ENCODE measurements at places on chromosomes 13 and 19.

- no peak for DNase-seq
Measured at GRCh38 chr19:41089959-41090358, 1.7 kb downstream of the CYP2A13 start.

DNA sequence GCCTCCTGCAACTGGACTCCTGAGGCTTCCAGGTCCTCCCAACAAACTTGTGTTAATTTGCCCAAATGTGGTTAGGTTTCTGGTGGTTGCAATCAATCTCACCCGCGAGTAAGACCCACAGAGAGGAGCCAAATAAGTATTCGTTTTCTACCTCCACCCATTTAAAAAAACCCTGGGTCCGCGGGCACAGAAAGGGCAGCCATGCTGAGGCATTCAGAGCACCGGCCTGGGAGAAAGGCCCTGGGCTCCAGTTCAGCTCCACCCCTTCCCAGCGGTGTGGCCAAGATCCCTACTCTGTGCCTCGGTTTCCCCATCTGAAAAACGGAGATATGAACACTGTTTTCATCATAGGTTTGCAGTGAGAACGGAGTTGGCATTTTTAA is 56.9 kb downstream of the PEPD start:
- DNase-seq, result no peak

GRCh38 chr19:43574424-43575155 is 737 bp downstream of the XRCC1 start:
- no peak for DNase-seq

DNA sequence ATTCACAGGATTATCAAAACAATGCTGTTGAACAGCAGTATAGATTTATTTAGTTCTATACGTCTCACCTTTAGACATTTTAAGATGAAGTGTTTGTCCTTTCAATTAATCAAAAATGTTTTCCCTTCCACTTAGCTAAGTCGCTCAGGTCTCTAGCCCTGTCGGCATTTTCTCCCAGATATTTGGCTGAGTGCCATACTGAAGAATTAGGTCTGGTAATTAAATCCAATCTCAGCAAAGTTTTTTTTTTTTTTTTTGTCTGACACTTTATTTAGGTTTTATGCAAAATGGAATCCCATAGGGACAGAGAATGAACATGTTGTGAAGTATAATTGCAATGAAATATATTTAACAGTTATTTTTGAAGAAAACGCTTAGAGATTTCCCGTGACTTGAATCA is 44.1 kb downstream of the RFC3 start:
- no peak for DNase-seq

DNA sequence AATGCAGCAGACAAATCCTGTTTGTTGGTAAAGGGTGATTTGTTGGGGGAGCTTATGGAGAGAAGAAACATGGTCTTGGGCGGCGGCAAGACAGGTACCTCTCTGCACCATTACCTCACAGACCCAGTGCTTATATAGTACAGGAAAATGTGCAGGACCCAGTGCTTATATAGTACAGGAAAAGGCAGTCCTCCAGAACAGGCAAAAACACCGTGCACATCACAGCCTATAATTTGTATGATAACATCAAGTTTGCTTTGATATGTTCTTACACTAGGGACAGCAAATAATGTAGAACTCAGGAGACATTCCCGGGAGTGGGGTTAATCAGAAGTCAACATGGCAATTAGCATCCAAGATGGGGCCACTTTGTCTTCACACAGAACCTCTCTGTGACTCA is 20.9 kb downstream of the VAV1 start:
- no peak for DNase-seq

- no peak for DNase-seq
Measured at GRCh38 chr19:782878-783668, 14.2 kb upstream of the PTBP1 start.

DNA sequence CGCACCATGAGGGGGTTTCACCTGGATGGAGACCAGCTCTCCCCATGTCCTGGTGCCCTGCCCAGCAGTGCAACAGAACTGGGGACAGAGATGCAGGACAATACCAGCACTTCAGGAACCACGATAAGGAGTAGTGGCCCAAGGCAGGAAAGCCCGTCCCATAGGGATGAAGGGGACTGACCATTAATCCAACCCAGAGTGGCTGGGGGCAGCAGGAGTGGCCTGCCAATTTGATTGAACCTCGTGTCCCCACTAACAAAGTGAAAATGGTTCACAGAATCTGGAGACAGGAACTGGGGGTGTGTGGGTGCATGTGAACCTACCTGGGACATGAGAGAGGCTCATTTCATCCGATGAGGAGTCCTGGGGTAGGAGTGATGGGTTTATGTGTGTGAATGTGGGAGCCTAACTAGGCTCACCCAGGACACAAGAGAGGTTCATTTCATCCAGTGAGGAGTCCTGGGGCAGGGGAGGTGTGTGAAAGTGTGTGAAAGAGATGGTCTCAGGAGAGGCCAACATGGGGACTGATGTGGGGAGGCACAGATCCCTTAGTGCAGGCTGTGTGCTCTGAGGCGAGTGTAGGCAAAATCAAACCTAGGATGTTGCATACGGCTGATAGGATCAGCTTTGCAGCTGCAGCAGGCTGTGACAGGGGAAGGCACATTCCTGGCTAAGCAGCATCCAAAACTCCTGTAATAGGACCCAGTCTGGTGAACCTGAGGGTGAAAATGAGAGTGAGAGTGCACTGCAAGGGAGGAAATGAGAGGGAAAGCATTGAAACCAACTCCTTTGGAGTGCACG is 98.2 kb downstream of the ZNF429 start:
- DNase-seq, result no peak

DNA sequence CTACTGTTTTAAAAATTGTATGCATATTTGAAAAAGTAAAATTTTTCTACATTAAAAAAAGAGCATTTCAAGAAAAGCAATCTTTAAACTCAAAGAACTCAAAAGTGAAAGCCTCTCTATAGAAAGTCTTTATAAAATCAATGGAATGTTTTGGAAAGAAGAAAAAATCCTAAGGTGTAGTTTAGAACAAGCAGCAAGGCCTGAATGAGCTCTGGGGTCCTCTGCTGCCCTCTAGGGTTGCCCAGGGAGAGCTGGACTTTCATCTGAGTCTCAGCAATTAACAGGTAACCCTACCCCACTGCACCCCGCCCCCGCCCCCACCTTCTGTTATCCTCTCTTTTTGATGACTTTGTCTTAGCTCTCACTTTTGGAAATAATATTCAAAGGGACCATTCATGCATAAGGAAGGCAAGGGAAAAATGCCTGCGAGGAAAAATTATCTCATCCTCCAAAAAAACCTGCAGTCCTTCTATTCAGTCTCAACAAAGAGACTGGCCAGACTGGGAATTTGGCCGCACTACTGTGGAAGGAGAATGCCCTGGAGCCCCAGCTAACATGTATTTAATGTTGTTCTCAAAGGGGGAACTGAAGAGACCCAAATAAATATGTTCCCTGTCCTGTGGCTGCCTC is 24.1 kb downstream of the SLC25A30 start:
- peak; percentile 23 for DNase-seq

GRCh38 chr13:106129993-106130392 is 405.5 kb downstream of the EFNB2 start:
- DNase-seq, result no peak

GRCh38 chr19:9875796-9876195 is 40.7 kb downstream of the PIN1 start:
- DNase-seq, result no peak

DNA sequence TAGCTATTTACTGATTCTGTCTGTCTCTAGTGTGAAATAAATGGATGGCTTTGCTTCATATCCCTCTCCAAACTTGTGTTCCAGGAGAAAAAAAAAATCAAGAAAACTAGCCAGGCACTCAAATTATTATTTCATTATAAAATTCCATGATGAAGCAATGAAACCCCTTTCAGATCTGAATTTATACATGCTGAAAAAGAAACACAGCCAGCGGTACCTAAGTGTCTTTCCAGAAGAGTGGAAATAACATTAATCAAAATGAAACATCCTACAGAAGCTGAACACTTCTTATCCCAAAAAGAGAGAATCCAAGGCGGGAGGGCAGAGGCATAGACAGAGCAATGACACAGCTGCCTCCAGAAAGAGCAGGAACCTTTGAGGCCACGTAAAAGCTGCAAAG is 15.9 kb downstream of the ENOX1 start:
- no peak for DNase-seq

DNA sequence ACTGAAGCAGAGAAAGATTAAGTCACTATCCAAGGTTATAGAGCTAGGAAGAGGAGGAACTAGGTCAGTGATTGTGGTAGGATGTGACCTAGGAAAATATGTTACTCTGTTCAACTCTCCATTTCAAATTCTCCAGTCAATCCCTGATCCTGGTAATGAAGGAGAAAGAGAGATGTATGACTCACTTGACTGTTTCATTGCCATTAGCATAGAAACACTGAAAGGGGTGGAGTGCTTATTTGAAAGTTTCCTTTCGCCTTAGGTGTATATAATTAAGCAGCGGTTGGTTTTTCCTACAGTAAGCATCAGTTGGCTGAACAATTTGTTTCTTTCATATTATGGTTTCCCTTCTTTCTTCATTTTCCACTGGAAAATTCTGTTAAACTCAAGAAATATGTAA is 198.1 kb upstream of the CSNK1A1L start:
- no peak for DNase-seq

DNA sequence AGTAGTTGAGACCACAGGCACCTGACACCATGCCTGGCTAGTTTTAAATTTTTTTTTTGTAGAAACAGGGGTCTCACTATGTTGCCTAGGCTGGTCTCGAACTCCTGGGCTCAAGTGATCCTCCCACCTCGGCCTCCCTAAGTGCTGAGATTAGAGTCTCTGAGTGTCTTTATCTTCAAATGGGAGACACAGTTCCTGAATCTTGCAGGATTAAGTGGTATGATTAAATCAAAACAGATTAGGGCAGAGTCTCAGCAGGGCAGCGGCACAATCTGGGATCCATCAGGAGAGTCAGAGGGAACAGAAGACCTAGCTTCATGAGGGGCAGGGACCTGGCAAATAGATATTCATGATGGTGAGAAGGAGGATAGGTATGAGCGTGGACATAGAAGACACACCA is 953 bp downstream of the RLN3 start:
- no peak for DNase-seq

DNA sequence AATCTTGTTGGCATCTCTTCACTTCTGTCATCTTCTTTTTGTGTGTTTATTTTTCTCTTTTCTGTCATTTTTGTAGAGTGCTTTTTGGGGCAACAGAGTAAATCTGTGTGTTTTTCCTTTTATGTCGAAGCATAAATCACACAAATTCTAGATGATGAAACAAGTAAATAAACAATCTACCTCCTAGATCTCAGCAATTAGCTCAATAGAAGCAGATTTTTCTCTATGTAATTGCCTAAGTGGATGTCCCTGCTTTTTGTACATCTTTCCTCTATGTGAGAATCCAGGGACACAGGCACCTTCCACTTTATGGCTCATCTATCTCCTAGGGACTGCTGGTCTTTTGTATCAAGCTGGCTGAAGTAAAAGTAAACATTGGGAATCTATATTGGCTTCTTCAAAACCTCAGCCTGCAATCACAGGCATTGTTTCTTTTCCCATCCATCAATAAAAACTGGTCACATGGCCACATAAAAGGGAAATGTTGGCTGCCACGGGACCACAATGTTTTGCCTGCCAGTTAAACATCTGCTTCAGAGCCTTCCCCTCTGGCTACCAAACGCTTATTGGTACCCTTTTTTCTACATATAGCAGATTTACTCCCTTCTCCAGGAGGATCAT is 323.8 kb downstream of the LMO7 start:
- DNase-seq, result no peak

- peak; percentile 41 for DNase-seq
Measured at GRCh38 chr13:97226788-97227627, 4.9 kb downstream of the MBNL2 start.

DNA sequence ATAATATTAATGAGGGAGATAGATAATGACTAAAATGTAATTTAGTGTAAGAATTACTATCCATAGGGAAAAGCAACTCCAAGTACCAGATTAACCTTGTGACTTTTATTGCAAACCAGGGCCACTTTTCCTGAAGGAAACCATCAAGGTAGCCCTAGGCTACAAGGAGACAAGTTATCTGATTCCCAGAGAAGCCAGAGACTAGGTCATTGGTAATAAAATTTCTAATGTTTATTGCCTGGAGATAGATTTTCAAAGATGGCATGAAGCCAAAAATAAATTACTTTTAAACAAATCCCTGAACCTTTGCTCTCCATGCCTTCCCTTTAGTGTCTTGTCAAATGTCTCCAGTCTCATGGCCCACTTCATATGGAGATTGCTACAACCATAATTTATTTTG is 610.1 kb upstream of the SLC10A2 start:
- no peak for DNase-seq

- no peak for DNase-seq
Measured at GRCh38 chr19:791567-792305, 5.5 kb upstream of the PTBP1 start.

DNA sequence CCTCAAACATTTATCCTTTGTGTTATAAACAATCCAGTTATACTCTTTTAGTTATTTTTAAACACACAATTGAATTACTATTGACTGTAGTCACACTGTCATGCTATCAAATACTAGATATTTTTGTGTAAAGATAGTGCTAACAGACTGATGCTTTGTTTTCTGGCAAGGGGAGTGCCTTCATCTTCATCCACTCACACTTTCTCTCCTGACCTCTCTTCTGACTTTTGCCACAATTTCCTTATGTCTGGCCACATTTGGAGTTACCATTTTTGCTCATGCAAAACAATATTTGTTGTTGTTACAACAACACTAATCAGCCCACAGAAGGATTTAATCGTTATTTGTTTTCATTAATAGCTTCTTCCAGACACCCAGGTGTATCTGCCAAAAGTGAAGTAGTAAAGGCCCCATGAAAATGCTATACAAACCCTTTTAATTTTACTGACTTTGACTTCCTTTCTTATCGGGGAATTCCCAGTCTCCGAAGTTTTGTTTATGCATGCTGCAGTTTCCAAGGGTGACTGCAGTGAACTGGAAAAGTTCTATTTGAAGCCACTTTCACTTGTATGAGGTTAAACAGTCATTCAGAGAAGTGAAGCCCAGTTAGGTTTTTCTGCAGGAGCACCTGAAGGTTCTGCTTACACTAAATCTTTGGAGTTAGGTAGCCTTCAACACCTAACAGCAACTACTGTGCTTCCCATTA is 66.1 kb upstream of the FRY start:
- no peak for DNase-seq

DNA sequence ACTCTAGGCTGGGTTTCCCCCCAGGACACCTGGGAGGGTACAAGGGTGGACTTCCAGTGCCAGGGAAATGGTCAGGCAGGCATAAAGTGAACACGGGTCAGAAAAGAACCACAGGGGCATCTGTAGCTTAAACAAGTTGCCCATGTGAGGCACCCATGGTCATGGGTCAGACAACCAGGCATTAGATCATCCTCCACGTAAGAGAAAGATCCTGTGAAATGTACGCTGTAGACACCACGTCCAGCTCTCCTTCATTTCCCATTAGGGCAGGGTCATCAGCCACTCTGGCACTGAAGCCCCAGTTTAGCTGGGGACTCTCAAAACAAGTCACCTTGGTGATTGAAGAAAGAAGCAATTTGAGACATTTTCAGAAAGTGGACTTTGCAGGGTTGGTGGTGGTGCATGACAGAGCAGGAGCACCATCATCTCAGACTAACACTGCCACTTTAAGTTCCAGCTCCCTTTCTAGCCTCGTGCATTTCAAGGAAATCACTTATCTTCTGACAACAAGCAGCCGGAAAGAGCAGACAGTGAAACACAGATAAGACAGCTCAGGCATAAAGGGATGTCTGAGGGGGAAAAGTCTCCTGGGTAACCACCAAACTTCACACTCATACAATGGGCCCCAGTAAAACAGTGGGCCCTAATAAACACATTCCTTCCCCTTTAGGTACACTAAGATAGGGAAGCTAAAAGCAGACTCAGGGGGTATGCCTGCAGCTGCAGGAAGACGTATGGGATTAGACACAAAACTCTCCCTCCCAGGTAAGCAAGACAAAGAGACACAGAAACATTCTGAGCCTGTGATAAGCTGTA is 16.1 kb upstream of the SIGLEC6 start:
- no peak for DNase-seq

All from CD4-positive, alpha-beta T cell treated with Interferon gamma for 1 hour (primary cell).